ENCODE measurements at places on chromosomes 1 and 21. TPM values are rescaled to one million over a fixed set of nuclear protein-coding genes. Genes with fewer than 3 reads are reported as not detected.

The MRPS6 gene
- polyA plus RNA-seq, result 107 TPM

The RGS13 gene
- not detected for polyA plus RNA-seq

The FCER1A gene
- 0.26 TPM for polyA plus RNA-seq

The SFN gene
- polyA plus RNA-seq, result 0.53 TPM

The OPTC gene
- not detected for polyA plus RNA-seq

The MRPL55 gene
- polyA plus RNA-seq, result 48.6 TPM

The CBS gene
- polyA plus RNA-seq, result 53.9 TPM

- DNase-seq, result no peak
Observed at GRCh38 chr1:70754701-70755100, 292.9 kb downstream of the PTGER3 start.

GRCh38 chr1:38166461-38166860, 119.9 kb upstream of the POU3F1 start:
- DNase-seq, result no peak

DNA sequence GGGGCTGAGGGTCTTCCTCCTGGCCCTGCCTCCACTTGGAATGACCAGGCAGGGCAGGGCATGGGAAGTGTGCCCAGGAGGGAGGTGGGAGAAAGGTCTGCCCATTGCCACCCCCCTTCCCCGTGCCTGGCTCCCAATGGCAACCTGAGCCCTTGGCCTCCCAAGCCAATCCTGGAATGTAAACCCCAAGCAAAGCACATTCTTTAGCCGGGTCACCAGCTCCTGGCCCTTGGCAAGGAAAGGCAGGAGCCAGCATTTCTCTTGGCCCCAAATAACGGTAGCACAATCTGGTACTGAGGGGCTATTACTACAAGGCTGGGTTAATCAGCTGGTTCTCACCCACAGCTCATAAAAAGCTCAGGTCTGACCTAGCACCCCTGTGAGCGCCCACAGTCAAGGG, 6.9 kb upstream of the NUAK2 start:
- no peak for DNase-seq

DNA sequence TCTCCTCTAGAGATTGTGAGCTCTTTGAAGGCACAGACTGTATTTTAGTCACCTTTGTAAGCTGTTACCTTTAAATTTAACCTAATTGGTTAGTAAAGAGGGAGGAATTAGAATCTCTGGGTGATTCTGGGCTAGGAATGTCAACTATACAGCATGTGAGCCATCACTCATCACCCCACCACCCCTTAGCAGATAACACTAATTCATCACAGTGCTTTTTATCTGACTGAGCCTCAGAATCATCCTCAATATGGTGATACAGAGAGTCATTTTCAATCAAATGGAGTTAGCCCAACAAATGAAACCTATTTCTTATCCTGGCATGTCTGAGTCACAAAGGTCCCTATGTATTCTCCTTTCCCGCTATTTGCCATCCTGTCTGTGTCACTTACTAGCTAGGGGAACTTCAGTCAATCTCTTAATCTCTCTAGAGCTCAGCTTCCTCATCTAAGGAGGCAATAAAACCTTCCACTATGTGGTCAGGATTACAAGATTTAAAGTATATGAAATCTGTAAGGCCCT, 13.3 kb downstream of the KCNJ10 start:
- no peak for DNase-seq

- DNase-seq, result no peak
Observed at GRCh38 chr1:156860113-156860627, 495 bp upstream of the NTRK1 start.

GRCh38 chr1:10295481-10296085, 85.2 kb downstream of the KIF1B start:
- no peak for DNase-seq

- DNase-seq, result no peak
Observed at GRCh38 chr1:116360429-116361173, 12.4 kb upstream of the ATP1A1 start.

GRCh38 chr1:217614200-217614712, 16.6 kb downstream of the GPATCH2 start:
- DNase-seq, result no peak

- DNase-seq, result no peak
Observed at GRCh38 chr1:59015708-59016107, 231.9 kb upstream of the JUN start.

DNA sequence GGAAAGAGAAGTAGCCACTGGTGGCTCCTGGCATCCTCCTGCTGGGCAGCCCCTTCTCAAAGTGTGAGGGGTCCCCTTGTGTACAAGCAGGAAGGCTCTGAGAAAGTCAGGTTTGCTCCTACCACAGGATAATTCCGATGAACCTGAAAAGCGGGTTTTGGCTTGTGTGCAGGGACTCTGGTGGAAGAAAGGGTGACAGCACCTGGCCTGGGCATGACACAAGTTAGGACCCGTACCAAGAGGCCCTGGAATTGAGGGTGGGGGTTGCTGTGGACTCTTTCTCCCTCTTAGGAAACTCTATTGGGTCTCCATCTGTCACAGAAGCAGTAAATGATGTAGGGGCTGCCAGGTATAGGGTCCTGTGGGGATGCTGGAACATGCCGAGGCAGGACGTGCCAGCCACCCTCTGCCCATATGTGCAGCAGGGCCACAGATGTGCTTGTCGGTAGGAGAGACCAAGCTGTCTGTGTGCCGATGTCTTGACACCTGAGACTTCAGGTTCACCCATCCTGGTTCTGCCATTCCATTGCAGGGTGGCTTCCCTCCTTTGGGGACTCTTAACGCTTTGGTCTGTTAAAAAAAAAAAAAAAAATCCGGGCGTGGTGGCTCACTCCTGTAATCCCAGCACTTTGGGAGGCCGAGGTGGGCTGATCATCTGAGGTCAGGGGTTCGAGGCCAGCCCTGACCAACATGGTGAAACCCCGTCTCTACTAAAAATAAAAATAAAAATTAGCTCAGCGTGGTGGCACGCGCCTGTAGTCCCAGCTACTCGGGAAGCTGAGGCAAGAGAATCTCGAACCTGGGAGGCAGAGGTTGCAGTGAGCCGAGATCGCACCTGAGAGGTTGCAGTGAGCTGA, 9.8 kb downstream of the C1orf35 start:
- DNase-seq, result no peak

GRCh38 chr1:221192055-221192454, 312.8 kb downstream of the HLX start:
- DNase-seq, result no peak

DNA sequence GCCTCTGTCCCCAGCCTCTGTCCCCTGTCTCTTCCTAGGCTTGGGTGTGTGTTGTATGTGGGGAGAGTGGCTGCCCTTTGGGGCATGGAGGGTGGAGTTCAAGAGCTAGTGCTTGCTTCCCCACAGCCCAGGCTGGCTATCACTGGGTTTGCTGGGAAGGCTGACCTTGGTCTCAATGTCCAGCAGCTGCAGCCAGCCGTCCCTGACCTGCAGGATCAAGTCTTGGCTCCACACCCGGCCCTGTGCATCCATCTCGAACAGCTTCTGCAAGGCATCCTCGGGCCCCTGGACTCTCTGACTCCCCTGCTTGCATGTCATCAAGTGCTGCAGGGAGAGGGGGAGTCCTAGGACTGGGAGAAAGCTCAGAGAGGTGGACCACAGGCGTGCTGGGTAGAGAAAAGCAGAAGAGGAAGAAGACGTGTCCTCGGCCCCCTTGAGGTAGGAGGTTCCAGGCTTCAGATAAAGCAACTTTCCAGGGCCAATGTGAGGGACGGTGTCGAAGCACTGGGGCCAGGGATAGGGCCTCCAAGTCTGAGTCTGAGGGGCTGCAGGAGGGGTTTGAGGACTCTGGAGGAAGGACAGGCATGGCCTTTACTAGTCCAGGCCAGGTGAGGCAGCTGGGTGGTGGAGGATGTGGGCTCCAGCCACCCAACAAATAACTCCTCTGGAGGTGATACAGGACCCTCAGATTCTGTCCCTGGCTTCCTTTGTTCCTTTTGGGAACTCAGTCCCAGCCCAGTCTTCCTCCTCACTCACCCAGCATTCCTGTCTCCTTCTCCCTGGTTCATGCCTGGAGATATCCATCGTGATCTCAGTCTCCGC, 4.0 kb downstream of the EPS8L3 start:
- DNase-seq, result no peak

GRCh38 chr1:1567152-1567875, 7.3 kb downstream of the SSU72 start:
- no peak for DNase-seq

GRCh38 chr1:2637442-2638145, 4.8 kb upstream of the MMEL1 start:
- DNase-seq, result no peak

DNA sequence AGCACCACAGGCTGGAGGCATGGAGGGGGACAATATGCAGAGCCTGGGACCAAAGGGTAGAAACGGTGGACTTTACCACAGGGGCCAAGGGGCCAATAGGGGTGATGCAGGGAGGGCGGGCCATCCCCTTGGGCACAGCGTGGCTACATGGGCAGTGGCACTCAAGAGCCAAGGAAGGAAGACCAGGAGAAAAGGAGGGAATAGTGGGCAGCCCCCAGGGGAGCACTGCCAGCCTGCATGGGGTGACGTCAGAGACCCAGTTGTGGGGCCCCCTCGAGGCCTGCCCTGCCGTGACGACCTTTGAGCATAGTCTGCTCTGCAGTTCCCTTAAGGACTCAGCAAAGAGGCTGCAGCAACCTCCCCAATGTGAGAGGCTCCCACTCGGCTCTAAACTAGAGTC, 95.5 kb upstream of the TMPRSS2 start:
- no peak for DNase-seq

GRCh38 chr1:65108025-65108642, 39.9 kb upstream of the AK4 start:
- DNase-seq, result no peak

DNA sequence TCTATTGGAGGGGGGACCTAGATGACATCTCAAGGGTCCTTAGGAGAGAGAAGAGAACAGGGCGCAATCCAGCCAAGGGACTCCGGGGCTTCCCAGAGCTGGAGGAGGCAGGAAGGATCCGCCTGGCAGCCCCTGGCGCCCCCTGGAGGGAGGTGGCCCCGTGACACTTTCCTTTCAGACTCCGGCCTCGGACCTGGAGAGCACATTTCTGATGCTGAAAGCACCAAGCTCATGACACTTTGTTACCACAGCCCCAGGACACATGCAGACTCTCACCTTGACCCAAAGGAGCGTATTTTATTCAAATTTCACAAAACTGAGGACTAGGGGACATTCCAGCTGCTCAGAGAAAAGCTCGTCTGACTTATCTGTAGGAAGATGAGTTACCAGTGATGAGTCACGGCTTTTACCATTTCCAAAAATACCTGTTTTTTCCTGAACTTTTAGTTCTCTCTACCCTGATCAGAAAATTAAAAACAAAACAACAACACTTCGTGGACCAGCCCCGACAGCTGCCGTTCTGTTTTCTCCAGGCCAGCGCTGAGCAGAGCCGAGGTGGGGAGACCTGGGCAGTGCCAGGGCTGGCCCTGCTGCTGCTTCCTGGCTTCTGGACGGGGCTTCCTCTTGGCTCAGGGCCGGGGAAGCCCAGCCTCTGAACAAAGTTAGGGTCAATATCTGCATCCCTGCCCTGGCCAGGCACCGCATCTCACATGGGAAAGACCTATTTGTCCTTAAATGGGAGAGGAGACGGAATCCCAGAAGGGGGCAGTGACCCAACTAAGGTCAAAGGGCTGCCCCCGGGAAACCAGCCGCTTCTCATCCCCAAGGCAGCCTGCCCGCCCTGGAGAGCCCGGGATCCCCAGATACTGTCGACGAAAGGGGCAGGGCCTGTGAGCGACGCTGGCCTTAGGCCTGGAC, 21.6 kb upstream of the POFUT2 start:
- DNase-seq, result no peak

DNA sequence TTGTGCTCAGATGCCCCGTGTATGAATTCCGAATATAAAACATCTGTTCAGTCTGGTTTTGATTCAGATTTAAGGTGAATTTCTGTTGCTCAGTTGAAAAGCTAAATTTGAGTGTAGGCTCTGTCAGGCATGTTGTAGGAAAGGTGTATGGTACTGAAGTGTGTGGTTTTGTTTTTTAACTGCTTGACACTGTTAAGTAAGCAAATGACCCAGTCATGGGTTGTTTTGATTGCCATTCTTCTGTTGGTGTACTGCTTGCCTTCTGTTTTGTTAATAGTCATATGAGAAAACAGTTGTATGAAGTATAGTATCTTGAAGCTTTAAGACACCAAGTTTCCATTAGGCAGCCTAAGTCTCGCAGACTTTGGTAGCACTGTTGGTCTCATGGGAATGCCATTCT, 10.0 kb downstream of the MRPS6 start:
- no peak for DNase-seq

GRCh38 chr1:232149287-232150201, 480.4 kb downstream of the SIPA1L2 start:
- DNase-seq, result no peak

GRCh38 chr1:101238681-101239094, 1.9 kb downstream of the S1PR1 start:
- no peak for DNase-seq

DNA sequence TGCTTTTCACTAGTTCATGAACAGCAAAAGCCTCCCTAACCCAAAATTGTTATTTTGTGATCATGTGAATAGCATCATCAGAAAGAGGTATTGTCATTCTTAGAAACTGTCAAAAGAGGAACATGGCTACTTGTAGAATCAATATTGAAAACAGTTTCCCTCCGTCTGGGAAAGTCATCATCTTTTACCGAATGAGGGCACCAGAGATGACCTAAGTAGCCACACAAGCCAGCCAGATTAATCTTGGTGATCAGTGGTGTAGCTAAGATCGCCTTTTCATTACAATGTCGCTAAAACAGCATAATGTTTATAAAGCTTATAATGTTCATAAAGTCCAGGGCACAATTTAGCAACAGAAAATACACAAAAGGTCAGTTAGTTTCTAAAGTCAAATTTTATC, 136.1 kb downstream of the SIPA1L2 start:
- no peak for DNase-seq

DNA sequence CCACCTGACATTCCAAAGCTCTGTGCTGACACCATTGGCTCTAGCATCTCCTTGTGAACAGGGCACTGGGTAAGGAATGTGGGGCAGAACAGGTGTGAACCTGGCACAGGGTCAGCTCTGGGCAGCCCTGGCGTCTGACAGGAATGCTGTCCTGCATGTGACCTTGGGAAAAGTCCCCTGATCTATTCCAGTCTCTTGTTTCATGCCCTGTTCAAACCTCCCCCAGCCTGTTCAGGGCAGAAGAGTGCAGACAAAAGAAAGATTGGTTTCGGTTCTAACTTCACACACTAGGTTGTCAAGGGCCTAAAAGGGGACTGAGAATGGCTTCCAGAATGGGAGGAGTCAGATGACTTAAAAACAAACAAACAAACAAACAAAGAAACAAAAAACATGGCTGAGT, 27.6 kb upstream of the SDHB start:
- no peak for DNase-seq

DNA sequence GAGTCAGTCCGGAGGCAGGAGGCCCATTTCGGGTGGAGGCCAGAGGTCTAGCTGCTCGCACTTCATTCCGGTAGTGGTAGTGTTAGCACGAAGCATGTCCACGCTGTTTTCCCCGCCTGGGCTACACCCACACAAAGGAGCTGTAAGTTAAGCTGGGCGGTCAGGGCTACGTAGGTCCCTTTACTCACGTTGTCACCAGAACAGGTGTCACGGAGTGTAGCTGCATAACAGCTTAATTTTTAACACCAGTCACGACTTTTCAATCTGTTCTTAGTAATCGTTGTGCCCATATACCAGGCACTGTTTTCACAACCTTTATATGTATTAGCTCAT, 15.6 kb downstream of the HLX start:
- DNase-seq, result no peak
